A549 (cell line): ENCODE measurements at places on chromosomes 2 and 18. TPM values are rescaled to one million over a fixed set of nuclear protein-coding genes. Genes with fewer than 3 reads are reported as not detected.

ABCB11 gene
- polyA plus RNA-seq, result 0.01 to 0.03 TPM in 2 of 3 replicates, not detected in the other

SEPTIN2 gene
- 341 to 359 TPM (median 358 TPM) in 3 replicates for polyA plus RNA-seq

C2orf78 gene
- polyA plus RNA-seq, result not detected in 3 replicates

POTEF gene
- 0.05 TPM in 1 of 3 replicates, not detected in the others for polyA plus RNA-seq

PRSS56 gene
- 0.07 TPM in 1 of 3 replicates, not detected in the others for polyA plus RNA-seq

GRCh38 chr2:16742026-16742425, 76.4 kb upstream of the CYRIA start:
- no peak for DNase-seq

GRCh38 chr2:21939967-21940366, 816.2 kb downstream of the TDRD15 start:
- no peak for DNase-seq

DNA sequence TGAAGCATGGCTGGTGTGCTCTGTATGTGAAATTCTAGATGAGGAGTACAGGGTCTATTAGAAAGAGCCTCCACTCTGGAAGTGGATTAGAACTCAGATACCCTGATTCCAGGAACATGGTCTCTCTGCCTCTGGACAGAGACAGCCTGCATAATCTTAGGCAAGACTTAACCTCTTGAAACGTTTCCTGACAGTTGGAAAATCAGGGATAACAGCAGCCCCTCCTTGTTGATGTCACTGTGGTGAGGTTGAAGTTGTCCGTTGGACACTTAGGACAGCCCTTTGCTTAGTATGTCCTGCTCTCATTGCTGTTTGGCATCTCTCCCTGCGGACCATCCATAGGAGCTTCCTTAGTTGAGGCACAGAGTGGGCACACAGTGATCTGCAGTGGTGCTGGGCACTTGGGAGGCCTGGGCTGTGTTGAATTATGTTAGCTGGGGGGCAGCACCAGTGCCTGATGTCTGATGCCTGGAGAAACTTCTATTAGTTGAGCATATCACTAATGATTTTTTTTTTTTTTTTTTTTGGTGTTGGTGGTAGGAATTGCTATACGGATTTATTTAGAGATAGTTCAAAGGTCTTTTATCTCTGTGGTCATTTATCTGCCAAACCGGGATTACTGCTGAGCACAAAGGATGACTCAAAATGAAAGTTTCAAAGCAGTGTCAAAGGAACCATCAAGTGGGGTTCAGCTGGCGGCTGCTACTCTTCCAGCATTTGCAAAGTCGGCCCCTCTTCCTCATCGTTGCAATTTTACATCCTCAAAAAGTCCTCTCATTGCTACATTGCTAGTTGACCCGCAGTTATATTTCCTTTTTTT, 28.8 kb downstream of the SETBP1 start:
- no peak for DNase-seq

DNA sequence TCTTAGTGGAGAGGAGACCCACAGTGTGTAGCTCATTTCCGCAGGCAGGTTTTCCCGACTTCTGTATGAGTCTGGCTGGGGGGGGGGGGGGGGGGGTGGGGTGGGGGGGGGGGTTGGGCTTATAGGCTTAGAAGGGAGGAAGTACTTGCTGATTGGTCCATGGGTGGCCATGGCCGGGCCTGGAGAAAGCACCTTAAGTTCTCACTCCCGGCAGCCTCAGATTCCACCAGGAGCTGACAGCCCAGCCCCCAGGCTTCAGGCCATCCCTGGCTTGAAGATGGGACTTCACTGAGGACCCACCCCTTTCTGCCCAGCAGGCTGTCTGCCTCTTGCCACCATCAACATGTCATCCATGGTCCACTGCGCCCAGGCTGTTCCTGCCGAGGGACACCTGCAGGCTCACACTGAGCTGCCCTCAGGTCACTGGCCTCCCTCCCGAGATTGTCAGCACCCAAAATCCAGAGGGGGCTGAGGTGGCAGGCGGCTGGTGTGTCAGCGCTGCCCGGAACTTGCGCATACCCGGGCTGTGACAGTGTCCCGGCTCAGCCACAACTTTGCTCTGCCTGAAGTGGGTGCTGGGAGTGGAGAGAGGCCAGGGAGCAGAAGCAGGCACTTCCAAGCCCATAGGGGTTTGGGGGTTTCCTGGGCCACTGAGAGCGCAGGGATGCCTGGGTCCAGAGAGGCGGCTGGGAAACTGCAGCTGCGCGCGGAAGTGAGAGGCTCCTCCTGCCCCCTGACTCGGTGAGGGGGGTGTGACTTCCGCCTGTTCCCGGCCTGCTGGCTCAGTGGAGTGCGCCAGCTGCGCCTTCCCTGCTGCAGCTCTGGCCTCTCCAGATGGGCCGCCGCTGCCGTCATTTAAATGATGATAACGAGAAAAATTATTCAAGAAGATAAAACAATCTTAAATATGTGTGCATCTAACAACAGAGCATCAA, 256.1 kb downstream of the RPRM start:
- DNase-seq, result no peak

- no peak for DNase-seq
Measured at GRCh38 chr2:18546567-18546966, 13.9 kb downstream of the RDH14 start.

GRCh38 chr18:69217196-69218000, 183.3 kb upstream of the DOK6 start:
- DNase-seq, result no peak

DNA sequence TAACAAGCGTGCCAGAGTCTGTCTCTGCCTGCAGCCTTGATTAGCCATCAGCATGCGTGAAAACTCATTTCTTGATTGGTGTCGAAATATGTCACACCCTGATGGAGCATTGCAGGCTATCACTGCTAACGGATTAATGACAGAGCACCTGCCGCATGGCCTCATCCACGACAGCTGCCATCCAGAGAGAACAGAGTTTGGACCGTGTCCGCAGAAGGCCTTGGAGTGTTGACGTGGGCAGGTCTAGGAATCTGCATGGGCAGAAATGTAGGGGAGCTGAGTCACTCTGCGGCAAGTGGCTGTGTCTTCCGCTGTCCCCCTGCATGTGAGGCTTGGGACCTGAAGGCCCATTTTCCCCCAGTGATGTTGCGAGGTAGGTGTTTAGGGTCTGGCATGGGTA, 43.0 kb downstream of the KLHL29 start:
- no peak for DNase-seq

- peak; percentile 29 for DNase-seq
Measured at GRCh38 chr2:240013343-240013742, 11.8 kb downstream of the NDUFA10 start.

DNA sequence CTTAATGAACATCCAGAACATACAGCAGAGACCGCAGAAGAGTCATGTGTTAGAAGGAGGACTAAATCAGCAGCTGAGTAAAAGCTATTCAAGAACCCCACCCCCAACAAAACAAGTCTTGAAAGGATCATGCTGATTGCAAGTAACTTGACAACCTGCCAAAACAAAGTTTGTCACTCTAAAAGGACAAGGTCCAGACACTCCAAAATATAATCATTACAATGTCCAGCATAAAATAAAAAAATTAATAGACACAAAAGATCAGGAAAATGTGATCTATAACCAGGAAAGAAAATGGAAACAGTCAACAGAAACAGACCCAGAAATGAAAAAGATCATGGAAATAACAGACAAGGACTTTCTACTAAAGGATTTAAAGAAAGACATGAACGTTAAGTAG, 28.5 kb downstream of the CCDC88A start:
- DNase-seq, result peak; percentile 12

DNA sequence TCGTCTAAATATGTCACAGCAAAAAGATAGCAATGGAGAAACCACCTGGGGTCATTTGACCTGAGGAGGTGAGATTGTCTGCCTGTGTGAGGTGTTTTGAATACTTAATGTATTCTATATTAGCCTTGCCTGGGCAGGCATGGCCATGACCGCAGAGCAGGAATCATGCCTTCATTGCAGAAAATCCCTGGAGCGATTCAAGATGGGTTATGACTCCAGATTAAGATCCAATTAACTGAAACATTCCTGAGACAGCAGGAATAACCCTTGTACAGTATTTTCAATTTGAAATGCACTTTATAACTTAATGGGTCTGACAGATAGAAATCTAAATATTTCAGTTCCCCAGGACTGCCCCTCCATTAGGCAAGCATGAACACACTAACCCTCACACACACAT, 227.3 kb upstream of the RAB6C start:
- DNase-seq, result no peak

- no peak for DNase-seq
Measured at GRCh38 chr2:99878581-99879350, 263.6 kb downstream of the AFF3 start.

- DNase-seq, result no peak
Measured at GRCh38 chr18:137327-137726, 21.0 kb upstream of the USP14 start.

DNA sequence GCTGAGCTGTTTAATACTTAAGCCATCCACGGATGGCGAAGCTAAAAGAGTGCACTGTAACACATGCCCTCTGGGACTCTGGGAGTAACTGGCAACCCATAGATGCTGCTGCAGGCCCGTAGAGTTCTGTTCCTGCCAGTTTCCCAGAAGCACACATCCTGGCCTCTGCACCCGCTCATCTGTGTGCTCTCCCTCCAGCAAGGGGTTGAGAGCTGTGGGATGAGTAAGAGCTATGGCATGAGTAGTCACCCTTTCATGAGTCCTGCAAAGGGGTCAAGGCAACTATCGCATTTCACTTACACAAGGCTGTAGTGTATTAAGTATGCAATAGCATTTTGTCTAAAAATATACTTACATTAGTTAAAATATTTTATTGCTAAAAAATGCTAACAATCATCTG, 1341.8 kb upstream of the NXPH2 start:
- no peak for DNase-seq

DNA sequence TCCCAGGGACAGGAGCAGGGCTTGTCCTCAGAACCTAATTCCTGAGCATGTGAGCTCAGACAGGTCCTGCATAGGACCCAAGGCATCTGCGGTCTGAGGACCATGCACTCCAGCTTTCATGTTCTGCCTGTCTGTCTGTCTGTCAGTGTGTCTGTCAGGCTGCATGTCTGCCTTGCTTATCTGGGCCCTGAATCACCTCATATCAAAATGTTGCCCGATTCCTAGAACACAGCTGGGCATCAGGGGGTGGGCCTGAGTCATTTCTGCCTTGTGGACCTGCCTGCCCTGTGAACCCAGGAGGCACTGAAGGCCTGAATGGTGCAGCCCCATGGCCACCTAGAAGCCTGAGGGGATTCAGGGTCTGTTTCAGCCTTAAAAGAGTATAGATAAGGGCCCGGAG, 22.1 kb downstream of the INHBB start:
- DNase-seq, result no peak

DNA sequence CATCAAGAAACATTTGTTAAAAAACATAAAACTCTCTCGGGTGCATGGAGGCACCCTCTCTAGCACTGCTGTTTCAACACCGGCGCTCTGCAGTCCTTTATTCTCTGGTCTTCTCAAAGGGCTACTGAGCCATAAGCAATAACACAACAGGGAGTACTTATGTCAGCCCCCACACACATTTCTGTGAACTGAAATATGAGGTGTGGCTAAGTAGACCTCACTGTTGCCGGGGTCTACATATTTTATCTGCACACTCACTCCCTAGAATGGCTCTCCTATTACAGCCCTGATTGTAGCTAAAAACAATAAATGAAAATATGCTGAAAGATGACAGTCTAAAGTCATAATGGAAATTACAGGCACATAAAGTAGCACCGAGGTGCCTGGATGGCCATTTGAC, 235.1 kb downstream of the GRB14 start:
- no peak for DNase-seq

DNA sequence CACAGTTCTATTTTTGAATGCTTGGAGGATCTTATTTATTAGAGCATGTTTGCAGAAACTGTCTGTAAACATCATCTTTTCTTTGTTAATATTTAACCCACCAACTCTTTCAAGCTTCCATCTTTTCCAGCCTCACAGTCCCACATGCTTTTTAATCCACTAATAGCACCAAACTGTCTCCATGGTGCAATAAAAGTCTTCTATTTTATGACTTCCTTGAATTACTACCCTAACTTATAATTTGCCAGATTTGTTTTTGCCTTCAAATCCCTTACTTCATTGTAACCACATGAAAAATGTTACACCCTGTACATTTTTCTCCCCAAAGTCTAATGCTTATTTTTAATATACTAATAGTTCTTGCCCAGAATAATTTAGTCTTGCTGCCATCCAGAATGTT, 792.6 kb downstream of the PLCL1 start:
- DNase-seq, result no peak

DNA sequence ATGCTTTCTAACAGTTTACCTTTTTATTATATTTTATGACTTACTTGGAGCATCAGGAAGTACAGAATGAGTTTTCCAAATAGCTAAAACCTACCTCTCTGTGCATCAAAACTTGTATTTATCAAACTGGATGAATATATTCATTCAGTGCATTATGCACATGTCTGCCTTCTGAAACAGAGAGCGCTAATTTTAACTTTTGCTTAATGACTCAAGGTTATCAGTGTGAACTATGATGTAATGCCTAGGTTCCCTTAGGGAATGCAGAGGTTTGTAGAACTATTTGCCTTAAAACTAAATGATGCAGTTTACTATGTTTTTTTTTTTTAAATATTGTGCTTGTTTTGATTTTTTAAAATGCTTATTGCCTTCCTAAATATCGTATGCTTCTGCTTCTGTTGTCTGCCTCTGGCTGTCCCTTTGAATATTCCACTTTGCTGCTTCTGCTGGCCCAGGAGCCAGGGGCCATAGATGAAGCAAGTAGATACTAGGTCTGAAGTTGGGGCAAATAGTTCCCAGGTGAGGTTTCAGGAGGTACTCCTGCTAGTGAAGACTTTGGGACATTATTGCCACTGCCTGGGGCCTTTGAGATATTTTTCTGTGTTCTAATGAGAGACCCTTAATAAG, 16.5 kb downstream of the TMEM178A start:
- DNase-seq, result no peak

DNA sequence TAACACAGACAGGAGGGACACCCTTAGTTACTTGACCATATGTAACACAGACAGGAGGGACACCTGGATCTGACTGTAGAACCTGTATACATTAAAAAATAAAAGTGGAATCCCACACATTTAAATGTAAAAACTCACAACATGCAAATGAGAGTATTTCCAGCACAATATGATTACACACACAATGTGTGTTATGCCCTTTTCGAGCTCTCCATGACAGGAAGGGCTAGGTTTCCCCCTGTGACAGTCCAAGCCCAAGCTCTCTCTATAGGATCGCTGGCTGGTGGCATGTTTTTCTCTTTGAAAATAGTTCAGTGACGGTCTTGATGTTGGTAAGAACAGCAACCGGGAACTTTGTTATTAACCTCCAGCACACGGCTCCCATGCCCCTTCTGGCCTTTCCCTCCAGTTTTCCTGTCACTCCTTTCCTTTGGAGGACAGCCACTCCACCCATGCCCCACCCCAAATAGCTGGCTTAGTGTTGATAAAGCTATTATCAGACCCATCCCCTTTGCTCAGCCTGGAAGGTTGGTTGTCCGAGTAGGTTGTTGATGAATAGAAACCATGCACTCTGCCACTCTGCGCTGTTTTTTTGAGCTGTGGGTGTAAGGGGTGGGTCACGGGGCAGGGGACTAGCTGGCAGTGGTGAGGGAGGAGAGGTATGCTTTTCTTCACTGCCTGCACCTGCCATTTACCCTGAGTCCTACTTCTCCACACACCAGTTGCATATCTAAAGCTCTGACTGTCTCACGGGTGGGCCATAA, 2.7 kb downstream of the RASGRP3 start:
- no peak for DNase-seq

GRCh38 chr2:228466851-228467250, 285.4 kb upstream of the SPHKAP start:
- no peak for DNase-seq
